ENCODE measurements at places on chromosomes 1 and 21. TPM values are rescaled to one million over a fixed set of nuclear protein-coding genes. Genes with fewer than 3 reads are reported as not detected.

DNA sequence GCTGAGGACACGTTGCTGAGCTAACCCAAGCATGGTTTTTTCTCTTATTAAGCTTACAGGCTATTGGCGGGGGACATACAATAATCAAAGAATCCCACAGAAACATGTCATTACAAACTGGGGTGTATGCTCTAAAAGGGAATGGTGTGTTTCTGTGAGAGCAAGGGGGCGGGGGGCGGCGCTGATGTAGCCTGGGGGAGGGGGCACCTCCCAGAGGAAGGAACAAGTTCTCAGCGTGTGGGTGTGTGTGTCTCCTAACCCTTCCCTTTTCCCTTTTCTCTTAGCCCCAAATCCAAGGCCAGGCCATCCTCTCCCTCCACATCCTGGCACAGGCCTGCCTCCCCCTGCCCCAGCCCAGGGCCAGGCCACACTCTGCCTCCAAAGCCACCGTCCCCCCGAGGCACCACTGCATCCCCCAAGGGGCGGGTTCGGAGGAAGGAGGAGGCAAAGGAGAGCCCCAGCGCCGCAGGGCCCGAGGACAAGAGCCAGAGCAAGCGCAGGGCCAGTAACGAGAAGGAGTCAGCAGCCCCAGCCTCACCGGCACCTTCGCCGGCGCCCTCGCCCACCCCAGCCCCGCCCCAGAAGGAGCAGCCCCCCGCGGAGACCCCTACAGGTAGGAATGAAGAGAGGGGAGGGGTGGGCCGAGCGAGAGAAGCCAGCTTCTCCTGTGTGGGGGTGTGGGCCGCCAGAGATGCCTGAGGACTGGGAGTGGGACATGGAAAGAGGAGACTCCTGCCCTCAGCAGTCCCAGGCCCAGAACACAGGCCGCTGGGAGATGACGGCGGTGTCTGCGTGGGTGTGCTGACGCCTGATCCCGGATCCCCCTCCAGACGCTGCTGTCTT lies 21.9 kb downstream of the MAP7D1 start:
- no peak for DNase-seq

- DNase-seq, result no peak
Observed at GRCh38 chr1:227730630-227731151, 4.4 kb downstream of the JMJD4 start.

DNA sequence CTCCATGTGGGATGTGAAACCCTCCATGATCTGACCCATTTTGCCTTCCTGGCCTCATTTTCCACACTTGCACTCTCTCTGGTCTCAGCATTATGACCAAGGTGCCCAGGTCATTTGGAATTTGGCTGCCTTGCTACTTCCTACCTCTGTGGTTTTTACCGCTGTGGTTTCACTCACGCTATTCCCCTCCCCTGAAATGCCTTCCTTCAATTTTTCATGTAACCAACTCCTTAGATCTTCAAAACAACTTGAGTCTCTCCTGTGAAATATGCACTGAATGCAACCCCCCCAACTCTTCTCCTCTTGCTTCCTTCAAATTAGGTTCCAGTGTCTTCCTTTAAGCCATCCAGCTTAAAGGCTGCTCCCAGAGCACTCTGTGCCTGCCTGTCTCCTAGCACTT lies 50.1 kb downstream of the PHC2 start:
- DNase-seq, result no peak

DNA sequence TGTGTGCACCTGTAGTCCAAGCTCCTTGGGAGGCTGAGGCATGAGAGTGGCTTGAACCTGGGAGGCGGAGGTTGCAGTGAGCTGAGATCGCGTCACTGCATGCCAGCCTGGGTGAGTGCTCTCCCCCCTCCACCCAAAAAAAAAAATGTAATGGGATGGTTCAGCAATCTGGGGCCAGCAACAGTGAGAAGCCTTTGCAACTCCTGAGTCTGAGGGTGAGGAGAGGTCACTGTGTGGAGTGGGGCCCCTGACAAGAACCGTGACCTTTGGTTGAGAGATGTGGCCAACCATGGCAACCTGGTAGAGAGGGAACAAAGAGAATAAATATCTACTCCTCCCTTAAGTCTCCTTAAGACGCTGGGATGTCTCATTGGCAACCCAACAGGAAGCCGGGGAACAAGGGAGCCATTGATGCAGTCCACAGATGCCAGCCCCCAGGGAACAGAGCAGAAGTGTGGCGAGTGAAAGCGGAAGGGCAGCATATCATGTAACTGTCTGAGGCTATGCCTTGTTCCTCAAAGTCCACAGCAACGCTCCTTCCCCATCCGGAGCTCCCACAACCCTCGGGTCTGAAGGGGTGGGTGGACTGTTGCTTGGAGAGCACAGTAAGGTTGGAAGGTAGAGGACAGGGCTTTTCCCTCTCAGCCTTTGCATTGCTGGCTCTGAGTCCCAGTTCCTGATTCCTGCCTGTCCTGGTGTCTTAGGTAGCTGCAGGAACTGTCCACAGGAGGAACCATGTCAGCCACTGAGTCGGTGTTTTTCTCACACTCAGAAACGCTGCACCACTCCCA lies 8.3 kb downstream of the TRNP1 start:
- peak; percentile 72 for DNase-seq

DNA sequence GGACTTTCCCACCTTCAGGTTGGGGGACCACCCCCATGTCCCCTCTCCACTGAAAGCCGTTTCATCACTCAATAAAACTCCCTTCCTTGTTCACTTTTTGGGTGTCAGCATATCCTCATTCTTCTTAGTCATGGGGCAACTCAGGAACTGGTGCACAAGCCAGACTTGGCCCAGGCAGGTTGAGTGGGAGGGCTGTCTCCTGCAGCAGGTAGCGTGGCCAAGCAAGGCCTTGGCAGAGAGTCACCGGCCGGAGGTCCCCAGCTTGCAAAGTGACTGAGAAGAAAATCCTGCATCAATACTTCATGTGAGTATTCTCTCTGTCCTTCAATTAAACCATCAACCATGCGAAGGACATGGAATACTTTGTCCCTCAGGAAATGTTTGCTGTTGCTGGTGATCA lies 148.9 kb downstream of the RHOU start:
- DNase-seq, result no peak

DNA sequence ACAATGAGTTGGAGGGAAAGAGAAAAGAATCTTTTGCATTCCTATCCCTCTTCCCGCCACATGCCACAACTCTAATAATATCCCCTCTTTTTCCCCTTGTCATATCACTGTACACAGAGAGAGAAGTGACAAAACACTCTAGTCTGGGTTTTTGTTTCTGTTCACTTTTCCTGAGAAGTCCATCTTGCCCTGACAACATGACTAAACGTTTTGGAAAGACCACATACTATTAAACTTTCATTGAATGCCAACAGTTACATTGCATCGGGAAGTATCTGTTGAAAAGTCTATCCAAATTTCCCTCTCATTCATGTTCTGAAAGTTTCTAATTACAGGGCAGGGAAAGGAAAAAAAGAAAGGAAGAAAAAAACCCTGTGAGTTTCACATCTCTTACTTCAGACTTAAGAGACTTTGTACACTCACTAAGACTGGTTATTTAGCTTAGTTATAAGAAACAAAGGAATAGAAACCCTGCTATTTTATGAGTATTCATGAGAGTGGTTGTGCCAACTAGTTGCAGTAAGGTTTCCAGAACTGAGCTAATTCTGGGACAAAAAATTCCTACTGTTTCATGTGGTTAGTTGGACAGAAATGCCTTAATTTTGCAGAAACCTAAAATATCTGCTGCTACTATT lies 16.9 kb downstream of the PLA2G4A start:
- DNase-seq, result no peak

GRCh38 chr1:5388622-5389021 lies 603.6 kb downstream of the NPHP4 start:
- no peak for DNase-seq

DNA sequence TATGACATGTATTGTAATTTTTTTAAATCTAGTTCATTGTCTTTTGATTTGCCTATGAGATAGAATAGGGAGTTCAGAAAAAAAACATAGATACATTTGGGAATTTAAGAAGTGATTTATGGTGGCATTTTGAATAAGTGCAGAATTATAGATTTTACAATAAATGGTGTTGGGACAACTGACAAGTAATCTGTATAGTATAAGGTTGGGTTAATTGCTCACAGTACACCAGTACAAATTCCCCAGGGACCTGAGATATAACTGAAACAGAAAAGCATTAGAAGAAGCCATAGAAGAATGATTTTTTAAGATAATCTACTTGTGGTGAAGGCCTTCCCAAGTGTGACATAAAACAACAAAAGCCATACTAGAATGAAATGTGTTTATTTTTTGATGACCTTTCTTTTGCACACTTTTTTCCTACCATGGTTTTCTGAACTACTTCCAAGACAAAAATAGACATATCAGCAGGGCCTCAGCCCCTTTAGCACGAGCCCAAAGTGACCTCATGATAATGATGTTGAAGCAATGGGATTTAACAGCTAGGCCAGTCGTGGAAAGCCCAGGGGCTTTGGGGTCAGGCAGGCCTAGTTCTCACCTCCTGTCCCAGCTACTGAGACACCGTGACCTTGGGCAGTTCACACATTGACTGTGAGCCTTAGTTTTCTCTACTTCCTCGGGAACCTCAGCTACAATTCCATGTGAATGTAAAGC lies 87.4 kb downstream of the GREM2 start:
- DNase-seq, result no peak

GRCh38 chr1:25828491-25828890 lies 8.7 kb downstream of the MTFR1L start:
- no peak for DNase-seq

DNA sequence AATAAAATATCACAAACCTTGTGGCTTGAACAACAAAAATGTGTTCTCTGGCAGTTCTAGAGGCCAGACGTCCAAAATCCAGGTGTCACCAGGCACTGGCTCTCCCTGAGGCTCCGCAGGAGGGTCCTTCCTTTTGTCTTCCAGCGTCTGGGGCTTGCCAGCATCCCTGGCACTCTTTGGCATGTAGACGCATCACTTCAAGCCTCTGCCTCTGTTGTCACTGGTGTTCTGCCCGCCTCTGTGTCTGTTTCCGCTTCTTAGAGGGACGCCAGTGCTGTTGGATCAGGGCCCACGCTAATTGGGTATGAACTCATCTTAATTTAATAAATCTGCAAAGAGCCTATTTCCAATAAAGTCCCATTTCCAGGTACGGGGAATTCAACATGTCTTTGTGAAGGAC lies 273.7 kb upstream of the C1orf174 start:
- peak; percentile 2 for DNase-seq

DNA sequence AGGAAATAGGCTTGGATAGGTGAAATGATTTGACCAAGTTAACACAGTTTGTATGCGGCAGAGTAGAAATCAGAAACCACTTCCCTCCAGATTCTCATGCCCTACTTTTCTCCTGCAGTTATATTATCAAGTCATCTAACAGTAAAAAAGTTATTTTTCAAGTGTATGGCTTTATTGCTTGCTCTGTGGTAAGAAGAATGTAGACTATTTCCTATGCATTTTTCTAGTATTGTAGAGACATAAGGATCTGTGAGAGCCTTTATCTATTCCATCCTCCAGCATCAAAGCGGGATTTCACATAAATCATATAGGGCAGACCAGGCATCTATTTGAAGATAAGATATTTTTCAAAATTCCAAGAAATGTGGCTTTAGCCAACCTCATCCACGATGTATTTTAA lies 208.5 kb downstream of the TTLL7 start:
- DNase-seq, result no peak

The PDZK1 gene
- 0.64 TPM for total RNA-seq

The CDC20 gene
- 1.3 TPM for total RNA-seq

The SPRR3 gene
- not detected for total RNA-seq

The CD160 gene
- not detected for total RNA-seq

The GNG12 gene
- total RNA-seq, result 87.5 TPM

The ICOSLG gene
- total RNA-seq, result 4.2 TPM

The SLC45A1 gene
- total RNA-seq, result 1.9 TPM

The TNFRSF14 gene
- total RNA-seq, result 75.8 TPM
